ENCODE measurements at places on chromosomes 16 and 17.

DNA sequence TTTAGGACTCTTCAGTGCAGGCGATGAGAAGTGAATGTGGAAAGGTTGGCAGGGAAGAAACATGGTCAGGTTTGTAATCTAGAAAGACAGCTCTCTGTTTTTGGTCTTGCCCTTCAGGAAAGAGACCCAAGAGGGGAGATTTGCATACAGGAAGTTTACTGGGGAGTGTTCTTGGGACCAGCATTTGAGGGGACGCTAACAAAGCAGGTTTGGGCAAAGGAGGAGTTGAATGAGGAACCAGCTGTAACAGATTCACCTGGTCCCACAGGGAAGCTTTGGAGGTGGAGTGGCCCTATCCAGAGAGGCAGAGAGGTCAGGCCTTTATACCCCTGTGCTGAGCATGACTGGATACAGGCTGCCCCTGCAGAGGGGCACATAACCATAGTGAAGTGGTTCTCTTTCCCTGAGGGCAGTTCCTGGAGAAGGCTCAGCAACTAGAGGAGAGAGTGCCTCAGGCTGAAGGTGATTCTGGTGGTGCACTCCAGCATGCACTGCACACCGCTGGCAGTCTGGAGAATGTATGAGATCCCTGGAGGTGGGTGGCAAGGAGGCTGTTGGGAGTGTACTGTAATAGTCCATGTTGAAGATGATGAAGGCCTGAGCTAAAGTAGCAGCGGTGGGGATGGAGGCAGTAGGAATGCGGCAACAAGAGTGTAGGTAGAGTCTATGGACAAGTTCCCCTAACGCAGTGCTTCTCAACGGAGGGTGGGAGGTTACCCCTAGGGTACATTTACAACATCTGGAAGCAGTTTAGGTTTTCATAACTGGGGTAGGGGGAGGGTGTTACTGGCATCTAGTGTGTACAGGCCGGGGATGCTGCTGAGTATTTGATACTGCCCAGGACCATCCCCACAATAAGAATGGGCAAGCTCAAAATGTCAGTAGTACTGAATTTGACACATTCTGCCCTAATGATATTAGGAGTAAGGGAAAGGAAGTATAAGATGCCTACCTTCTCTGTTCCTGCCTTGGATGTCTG, 37.2 kb downstream of the MAP2K6 start:
- no peak for DNase-seq

- DNase-seq = no peak
These were observed 2.4 kb downstream of the NDE1 start for GRCh38 chr16:15652293-15653001.

DNA sequence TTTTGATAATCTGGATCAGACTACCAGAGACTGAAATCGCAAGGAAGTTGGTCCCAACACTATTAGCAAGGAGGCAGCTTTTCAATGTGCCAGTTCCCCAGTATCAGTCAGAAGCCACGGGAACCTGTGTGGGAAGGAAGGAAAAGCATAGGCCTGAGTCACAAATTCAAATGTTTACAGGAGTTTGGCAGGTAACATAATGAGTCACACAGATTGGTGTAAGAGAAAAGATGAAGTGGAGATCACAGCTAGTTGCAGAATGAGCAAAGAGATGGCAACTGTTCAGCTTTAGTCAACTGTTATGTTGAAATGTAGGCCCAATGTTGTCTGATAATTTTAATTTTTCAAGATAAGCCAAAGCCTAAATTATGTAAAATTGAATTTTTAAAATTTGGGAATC, 28.1 kb upstream of the ITGA2B start:
- peak; percentile 58 for DNase-seq

GRCh38 chr17:47120521-47121095, 68.5 kb downstream of the CDC27 start:
- DNase-seq = peak; percentile 41

DNA sequence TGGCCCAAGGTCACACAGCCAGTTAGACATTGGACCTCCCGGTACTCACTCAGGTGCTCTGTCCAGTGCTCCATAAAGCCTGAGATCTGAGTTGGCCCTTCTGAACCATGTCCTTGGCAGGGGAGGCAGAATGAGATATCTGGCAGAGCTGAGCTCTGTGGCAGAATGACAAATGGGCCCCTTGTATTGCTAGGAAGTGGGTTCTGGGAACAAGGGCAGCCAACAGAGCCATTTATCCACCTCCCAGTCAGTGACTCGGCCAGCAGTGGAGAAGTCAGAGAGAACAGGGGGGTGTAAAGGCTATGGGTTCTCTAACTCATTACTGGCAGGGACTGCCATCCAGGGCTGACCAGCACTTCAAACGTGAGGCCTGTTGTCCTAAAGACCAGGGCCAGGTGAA, 117.1 kb upstream of the NLRP1 start:
- no peak for DNase-seq

DNA sequence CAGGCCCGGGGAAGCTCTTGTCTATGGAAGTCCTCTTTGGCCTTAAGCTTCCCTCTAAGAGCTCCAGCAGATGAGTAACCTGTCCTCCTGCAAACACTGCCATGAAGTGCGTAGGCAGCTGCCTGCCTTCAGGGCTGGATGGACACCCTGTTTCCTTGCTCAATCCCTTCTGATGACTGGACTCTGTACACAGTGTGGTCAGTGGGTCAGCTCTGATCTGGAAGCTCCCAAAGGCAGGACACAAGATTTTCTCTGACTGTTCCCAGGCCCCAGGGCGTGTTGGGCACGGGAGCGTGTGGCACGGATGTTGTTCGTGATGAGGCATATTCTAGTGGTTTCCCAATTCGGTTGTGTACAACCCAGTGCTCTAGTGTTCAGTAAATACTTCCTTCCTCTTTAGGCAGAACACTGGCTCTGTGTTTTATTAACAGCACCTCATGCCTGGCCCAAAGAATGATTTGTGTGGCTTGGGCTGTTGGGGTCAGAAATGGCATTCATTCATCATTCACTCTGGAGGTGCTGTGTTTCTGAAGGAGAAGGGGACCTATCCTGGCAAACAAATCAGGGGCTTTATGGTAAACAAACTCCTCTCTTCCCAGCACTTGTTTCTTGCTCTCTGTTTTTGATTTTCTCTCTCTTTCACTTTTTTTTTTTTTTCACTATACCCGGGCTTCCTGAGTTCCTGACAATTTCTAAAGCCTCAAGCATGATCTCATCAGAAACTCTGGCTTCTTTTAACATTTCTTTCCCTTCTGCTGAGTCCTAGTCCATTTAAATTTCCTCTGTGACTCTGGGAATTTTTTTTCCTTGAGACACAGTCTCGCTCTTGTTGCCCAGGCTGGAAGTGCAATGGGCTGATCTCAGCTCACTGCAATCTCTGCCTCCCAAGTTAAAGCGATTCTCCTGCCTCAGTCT, 12.0 kb upstream of the RNF157 start:
- DNase-seq = peak; percentile 93

- DNase-seq = no peak
These were observed 74.5 kb upstream of the MYOCD start for GRCh38 chr17:12591021-12591735.

GRCh38 chr16:1674751-1675664, 3.1 kb upstream of the JPT2 start:
- DNase-seq = no peak

GRCh38 chr17:8053600-8053999, 14.7 kb downstream of the ALOX15B start:
- no peak for DNase-seq

DNA sequence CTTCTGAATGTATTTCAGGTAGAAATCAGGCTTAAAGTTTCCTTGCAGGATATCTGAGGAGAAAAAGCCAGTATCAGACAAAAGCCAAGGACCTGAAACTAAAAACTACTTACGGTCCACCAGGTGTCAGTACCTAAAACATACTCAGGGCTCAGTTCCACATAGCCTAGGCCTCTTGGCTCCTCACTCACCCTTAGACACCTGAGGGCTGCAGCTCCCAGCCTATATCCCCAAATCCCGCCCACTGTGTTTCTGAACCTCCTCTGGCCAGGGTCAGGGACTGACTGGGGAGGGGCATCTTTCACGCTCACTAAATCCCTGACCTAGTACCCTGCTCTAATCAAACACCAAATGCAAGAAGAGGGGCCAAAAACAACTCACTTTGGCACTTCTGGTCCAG, 8.8 kb upstream of the ROGDI start:
- no peak for DNase-seq

DNA sequence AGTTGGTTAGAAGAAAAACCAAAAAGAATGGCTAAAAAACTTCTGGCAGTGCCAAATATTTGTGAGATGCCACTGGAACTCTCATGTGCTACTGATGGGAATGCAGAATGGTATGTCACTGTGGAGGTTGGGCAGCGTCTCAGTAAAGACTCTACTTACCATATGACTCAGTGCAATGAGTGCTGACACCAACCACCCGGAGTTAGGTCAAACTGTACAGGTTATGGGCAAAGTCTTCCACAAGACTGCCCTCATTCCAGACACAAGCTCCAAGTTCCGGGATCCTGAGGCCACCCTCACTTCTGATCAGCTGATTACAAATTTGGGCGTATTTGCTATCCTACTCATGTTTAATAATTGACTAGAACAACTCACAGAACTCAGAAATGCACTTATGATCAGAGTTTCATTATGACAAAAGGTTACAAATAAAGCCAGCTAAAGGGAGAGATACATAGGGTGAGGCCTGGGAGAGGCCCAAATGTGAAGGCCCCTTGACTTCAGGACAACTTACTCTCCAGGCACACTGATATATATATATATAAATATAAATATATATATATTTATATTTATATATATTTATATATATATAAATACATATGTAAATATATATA, 114.9 kb downstream of the TRIM37 start:
- DNase-seq = no peak

GRCh38 chr16:67215706-67216105, 11.2 kb upstream of the TMEM208 start:
- DNase-seq = no peak

GRCh38 chr17:66938656-66939055, 25.9 kb upstream of the CACNG4 start:
- no peak for DNase-seq

GRCh38 chr16:46783800-46784199, 35.7 kb upstream of the MYLK3 start:
- no peak for DNase-seq

DNA sequence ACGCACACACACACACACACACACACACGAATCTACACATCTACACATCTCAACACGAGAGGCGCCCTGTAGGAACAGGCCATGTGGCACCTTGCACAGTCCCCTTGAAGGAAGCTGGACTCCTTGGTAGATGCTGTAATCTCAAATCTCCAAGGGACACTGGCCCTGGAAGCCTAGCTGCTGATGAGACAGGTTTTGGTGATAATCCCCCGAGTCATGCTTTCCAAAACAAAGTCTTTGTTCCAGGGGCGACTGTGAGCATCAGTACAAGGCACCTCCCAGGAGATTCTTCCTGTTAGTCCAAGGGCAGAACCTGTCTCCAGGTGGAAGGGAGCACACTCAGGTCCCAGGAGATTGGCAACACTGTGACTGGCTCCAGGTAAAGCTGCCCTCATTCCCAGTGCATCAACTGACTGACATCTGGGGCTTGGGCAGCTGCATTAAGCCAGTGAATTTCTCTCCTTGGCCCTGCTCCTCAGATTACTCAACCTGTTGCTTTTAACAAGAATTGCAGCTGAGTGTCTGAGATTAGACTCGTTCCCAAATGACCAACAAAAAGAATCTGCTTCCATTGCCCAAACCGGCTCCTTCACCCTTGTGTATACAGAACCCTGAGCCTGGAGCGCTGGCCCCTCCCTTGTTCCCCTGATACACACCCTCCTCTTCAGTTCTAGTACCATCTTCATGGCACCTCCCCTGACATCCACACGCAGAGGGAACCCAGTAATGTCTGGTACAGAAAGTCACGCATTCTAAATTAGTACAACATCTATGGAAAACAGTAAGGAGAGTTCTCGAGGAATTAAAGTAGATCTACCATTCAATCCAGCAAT, 13.9 kb upstream of the TNRC6C start:
- DNase-seq = no peak

DNA sequence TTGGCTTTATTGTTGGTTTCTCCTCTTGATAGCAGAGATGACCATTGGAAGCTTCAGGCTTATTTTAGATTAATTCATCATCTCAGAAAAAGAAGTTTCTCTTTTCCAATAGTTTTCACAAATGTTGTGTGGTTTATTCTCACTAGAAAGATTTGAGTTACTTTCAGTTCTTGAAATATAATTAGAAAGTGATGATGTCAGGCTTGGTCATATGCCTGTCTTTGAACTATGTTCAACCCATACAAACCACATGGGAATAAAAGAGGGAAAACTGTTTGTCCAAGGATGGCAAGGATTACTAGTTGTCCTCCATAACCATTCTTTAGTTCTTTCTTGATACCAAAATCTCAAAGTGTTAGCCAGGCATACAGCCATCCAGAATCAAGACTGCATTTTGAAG, 3.7 kb upstream of the HS3ST2 start:
- DNase-seq = no peak

GRCh38 chr16:72786606-72787005, 261.3 kb downstream of the ZFHX3 start:
- no peak for DNase-seq

DNA sequence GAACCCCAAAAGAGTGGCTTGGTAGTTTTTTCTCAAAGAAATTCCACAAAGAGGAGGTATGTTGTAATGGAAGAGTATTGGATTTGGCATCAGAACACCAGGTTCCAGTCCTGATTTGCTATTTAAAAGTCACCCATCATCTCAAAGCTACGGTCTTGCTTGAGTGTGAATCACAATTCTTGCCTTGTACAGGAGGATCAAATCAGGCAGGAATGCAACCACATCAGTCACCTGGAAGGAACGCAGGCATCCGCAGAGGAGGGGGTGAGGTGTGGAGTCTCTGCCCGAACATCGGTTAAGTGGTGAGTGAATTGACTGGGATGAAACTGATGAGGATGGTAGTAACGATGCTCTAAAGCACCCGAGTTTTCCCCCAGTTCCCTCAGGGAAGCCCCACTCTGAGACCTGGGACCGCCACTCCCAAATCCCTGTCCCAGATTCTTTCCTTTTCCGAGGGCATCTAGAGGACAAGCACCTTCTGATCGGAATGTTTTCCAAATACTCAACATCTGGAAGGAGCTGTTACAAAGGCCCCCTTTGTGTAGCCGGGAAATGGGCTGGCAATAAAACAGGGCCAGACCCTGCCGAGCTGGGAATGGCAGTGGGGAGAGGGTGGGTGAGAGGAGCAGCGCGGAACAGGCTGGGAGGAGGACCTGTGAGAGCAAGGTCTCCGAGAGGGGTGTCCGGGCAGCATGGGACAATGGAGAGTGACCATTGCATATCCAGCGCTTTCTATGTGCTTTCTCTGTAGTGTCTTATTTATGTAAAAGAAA, 469.6 kb downstream of the SLC39A11 start:
- DNase-seq = no peak
